Sigmoid colon (tissue), 7 donors: ENCODE measurements at places on chromosomes 2 and 18.

DNA sequence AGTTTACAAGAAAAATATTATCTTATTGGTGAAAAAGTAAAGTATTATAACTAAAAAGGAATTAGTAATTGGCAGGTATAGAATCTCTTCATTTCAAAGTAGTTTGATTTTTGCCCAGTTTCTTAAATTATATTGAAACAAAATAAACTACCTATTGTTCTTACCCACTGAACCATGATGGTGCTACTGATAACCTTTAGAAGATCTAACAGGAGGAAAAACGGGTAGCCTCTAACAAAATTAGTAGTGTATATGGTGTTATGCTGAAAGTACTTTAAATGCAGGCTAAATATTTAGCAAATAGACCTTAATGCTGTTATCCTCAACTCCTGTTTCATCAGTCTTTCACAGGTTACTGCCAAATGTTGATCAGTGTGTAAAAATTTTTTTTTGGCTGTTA is 19.1 kb downstream of the MRPS9 start:
- no peak for DNase-seq

DNA sequence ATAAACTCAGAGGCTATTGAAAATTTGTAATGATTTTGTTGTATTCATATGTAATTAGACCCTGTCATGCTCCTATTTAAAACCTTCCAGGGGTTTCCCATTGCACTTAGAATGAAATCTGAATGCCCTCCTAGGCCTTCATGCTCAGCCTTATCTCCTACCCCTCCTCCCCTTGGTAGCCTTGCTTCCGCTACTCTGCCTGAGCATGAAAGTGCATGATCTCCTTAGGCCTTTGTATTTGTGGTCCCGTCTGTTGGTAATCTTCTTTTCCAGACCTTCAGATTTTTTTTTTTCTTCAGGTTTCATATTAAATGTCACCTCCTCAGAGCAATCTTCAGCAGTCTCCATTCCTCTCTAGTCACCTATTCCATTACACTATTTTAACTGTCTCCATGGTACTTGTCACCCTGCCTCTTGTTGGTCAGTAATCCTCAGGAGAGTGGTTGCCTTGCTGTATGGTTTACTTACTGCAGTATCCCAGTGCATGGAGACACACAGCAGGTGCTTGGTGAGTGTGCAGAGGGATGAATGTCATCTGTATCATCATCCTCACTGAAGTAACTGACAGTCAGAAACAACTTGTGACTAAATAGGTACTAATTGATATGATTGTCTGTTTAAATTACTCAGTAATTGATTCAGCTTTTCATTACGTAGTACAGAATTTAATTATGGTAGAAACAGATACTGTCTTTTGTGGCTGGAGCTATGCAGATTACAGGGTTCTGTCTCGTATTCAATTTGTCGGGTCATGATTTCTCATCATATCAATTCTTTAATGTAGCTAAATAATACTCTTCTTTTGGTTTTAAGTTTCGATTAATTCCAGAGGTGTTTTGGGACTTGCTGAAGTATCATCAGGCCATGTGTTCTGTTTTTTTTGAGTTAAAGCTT is 63.9 kb downstream of the PHLPP1 start:
- DNase-seq = no peak

DNA sequence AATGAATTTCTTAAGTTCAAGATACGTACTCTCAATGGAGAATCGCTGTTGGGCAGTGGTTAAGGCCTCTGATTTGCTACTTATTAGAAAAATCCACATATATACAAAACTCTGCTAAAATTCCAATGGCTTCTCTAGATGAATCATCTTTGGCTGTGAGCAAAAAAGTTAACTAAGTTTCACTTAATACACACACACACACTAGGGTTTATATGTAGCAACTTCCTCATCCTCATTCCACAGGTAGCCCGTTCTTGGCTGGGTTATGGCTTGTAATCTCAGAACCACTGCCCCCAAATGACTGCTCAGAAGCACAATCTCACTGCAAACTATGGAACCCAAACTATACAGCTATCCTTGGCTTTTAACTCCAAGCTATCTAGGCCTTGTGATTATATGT is 99.7 kb downstream of the SMAD2 start:
- no peak for DNase-seq

- DNase-seq = peak; percentile 30
These were observed 71.8 kb downstream of the APOB start for GRCh38 chr2:20972110-20972509.

DNA sequence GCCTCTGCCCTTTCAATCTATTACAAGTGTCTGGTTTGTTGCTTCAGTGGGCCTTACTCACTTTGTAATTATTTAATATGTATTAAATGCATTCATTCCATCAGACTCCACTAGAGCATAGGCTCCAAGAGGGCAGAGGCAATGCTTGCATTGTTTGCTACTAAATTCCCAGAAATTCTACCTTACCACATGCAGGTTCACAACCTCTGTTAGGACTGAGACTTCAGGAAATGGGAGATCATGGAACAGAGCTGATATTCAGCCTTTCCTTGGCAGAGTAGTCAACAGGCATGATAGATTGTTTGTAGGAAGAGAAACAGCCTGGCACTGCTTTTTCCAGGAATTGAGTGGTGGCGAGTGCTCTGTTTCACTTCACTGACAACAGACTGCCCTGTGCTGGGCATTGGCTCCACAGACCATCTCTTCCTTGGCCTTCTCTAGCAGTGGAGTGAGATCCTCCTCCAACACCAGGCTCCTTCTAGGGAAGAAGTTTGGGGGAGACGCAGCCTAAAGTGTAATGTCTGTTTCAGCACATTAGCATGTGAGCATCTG is 6.2 kb upstream of the MATN3 start:
- DNase-seq = no peak
